Urinary bladder (tissue), 4 donors: ENCODE measurements at places on chromosomes 16 and 17. TPM values are rescaled to one million over a fixed set of nuclear protein-coding genes. Genes with fewer than 3 reads are reported as not detected.

DNA sequence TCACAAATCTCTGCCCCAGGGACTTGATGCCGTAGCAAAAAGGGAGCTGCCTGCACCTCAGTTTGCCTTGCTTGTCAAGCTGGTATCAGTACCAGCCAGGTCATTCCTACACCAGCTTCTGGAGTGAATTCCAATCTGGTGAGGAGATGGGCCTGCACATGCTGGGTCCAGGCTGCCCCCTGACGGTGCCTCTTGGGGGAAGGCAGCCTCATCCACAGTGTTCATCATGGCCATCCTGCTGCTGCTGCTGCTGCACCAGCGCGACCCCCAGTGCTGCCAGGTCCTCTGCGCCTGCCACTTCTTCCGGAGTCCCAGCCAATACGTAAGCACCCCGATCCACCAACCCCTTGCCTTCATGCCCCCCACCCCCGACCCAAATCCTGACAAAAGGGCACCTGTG lies 8.3 kb downstream of the MRPL27 start:
- DNase-seq: no peak

The POLR2C gene
- total RNA-seq: 54.9 TPM

- no peak for DNase-seq
These were observed 4.6 kb downstream of the PTGES3L start for GRCh38 chr17:42975265-42975664.

The KCNJ18 gene
- not detected for total RNA-seq

The C16orf92 gene
- total RNA-seq: not detected

DNA sequence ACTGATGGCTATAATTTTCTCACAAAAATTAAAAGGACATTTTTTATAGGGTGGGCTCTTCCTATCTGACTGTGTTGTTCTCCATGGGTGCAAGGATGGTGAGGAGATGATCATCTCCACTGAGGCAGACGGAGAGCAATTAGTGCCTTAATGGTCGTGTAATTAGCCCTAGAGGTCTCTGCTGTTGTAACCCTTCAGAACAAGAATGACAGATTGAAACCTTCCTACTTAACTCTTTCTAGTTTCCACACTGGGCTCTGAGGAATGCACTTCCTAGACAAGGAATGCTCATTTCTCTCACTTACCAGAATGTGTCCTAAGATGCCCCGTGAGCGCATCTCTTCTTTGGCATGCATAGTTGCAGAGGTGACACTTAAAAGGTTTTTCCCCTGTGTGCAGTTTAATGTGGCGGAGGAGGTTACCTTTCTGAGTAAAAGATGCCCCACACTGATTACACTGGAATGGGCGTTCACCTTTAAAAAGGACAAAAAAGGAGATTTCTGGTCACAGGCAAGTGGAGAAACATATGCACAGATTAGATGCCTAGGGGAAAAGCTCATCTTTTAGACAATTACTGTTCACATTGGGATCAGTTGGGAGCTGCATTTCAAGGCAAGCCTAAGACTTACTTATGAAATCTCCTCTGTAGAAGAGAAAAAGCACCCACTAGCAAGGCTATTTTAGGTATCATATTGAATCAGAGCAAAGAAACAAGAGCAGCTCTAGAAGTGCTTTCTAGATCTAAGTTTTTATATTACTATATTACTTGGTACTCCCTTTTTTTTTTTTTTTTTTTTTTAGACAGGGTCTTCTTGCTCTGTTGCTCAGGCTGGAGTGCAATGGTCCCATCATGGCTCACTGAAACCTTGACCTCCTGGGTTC lies 53.6 kb downstream of the GRB7 start:
- DNase-seq: no peak

The CCL2 gene
- 22.4 TPM for total RNA-seq

The TBC1D26 gene
- total RNA-seq: 1.3 TPM

DNA sequence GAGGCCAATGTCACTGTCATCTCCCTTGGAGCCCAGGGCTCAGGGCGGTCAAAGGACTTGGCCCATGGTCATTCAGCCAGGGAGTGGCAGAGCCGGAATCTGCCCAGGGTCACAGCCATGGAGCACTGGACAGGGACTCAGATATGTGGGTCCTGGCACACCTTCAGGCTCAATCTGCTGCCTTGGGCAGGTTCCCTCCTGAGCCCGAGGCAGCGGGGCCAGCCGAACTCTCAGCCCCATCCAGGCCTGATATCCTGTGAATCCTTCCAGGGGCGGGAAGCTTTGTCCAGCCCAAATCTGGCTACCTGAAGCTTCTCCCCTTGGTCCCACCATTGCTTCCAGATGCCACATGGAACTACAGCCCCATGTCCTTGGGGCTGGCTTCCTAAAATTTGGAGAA lies 12.2 kb upstream of the CDIPT start:
- DNase-seq: no peak

DNA sequence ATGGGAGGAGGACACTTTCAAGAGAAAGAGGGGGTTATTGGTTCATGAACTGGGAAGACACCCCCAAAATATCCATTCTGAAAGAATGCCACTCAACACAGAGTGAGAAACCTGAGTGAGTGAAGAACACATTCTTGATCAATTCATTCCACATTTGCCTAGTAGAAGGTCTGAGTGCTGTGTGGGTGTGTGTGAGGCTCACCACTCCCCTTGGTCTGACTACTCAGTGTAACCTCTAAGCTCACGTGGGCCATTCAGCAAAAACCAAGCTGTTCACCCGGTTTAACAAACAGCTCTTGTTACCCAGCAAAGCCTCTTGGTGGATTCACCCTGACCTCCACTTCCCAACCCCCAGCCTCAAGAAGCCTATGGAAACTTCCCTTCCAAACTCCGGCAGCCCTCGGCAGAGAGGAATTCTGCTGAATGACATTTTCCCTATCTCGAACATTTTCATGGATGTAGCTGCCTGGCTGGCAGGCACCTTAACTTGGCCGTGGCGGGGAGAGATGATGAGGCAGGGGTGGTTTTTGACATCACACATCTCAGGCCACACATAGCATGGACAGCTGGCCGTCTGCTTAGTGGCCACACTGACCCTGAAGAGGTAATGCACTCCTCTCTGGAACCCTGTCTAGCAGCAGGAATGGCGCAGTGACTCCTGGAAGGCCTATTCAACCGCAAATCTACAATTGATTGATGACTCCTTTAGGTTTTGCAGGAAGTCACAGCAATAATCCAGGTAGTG lies 11.6 kb downstream of the ST6GALNAC1 start:
- DNase-seq: no peak

- no peak for DNase-seq
These were observed 4.2 kb downstream of the ORAI3 start for GRCh38 chr16:30953111-30953510.

GRCh38 chr16:10178080-10178479 lies 4.1 kb downstream of the GRIN2A start:
- DNase-seq: no peak

GRCh38 chr17:77607606-77608005 lies 350.9 kb upstream of the TNRC6C start:
- DNase-seq: no peak

GRCh38 chr17:31524926-31525800 lies 133.7 kb downstream of the RAB11FIP4 start:
- DNase-seq: no peak

DNA sequence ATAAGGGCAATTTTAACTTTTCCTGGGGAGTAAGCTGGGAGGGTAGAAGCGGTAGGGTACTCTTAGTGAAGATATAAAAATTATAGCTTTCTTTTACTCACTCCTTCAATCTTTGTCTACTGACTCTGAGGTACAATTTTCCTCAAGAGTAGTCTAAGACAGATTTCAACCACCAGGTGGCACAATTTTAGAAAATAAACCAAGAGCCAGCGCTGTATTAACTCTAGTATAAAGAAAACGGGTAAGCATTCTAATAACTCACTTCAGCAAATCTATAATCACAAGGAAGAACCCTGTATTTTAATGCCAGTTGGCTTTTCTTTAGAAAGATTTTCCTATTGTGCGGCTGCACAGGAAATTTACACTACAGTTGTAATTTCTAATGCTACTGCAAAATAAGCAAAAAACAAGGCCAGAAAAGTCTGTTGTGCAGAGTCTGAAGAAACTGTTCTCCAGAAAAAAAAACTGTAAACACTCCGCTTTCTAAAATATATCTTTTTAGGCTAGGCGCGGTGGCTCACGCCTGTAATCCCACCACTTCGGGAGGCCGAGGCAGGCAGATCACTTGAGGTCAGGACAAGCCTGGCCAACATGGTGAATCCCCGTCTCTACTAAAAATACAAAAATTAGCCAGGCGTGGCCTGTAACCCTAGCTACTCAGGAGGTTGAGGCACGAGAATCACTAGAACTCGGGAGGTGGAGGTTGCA lies 1.9 kb downstream of the CMC2 start:
- DNase-seq: no peak

DNA sequence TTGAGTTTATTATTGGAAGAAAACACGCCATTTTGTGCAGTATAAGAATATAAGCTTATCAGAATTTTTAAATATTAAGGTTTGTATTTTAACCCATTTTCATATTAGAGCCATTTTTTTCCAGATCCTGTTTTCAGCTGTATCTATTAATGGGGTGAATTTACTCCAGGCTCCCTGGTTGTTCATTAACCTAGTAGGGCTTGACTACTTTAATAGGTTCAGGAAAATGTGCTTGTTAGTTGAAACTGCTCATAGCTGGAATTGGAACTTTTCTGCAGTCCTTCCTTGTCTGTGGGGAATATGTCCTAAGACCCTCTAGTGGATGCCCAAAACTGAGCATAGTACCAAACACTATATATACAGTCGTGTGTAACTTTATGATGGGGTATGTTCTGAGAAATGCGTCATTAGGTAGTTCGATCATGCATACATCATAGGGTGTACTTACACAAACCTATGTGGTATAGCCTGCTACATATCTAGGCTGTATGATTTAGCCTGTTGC lies 28.0 kb downstream of the NFAT5 start:
- DNase-seq: no peak

The PALB2 gene
- 9.4 TPM for total RNA-seq

GRCh38 chr16:24381470-24382118 lies 125.5 kb downstream of the CACNG3 start:
- no peak for DNase-seq

The TSNAXIP1 gene
- 1.2 TPM for total RNA-seq

- DNase-seq: no peak
These were observed 14.6 kb downstream of the KCNJ16 start for GRCh38 chr17:70089513-70090148.

GRCh38 chr16:4190712-4191333 lies 51.1 kb downstream of the SRL start:
- no peak for DNase-seq

DNA sequence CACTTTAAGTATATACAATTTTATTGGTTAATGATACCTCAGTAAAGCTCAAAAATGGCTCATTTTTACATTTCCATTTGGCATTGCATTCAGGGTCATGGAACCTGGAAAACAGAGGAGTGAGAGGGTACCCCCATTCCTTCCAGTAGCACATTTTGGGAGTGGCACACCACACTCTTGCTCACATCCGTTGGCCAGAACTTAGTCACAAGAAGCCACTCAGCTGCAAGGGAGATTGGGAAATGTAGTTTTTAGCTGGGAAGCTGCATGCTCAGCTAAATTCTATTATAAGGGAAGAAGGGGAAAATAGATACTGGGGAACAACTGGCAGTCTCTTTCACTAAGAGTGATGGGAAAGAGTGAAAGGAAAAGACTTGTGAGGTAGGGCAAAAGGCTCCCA lies 102.5 kb upstream of the TMEM97 start:
- DNase-seq: no peak

The ESRP2 gene
- 8.4 TPM for total RNA-seq

- DNase-seq: no peak
These were observed 35.0 kb upstream of the ZNF423 start for GRCh38 chr16:49890876-49891275.

DNA sequence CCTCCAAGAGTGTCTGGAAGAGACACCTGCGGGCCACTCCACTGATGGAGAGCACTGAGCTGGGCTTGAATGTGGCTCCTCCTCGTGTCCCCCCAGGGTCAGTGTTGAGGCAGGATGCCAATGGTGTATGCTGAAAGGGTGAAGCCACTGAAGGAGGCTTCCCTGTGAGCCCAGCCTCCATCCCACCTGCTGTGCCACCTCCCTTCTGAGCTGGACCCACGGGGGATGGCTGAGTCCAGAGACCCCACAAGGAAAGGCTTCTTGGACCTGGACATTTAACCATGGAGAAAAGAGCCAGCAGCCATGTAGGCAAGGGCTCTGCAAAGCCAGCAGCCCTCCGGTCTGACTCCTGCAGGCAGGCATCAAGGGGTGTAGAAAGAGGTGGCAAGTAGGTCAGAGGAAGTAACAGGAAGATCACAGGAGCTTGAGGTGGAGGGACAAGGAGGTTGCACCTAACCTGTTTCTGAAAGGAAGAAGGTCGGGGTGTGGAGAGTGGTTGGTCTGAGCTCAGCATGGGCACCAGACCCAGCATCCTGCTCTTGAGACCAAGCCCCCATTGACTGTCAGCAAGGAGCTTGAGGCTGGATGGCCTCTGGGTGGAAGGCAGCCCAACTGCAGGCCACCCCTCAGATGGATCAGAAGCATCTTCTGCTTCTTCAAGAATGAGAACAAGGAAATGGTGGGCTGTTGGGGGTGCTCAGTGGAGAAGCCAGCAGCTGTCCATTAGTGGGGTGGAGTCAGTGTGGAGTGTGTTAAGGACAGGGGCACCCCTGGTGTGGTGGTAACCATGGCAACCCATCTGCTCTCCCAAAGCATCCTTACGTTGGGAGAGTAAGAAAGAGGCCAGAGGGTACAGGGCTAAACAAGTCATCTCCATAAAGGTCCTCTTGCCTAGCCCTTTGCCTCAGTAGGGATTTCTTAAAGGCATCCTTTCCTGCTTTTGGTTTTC lies 80.7 kb downstream of the PLD6 start:
- DNase-seq: no peak

DNA sequence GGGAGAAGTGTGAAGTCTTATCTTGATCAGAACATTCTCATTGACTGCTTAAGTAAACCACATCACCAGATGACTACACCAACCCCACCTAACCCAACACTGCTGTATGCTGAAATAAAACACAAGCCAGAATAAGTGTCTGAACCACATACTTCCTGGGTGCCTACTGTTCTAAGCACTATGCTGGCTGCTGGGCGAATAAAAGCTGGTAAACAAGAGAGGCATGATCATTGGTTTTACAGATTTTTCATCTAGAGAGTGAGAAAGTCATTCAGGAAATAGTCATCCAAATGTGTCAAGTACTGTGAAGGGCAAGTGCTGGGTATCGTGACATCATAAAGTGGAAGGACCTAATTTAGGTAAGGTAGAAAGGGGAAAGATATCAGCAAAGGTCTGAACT lies 199.0 kb upstream of the SOX9 start:
- no peak for DNase-seq
